ENCODE measurements at places on chromosomes 13 and 19. TPM values are rescaled to one million over a fixed set of nuclear protein-coding genes. Genes with fewer than 3 reads are reported as not detected.

Gene C1QTNF9
- total RNA-seq, result 0.09 TPM

Gene CCL25
- not detected for total RNA-seq

Gene TPTE2
- total RNA-seq, result not detected

Gene ZNF69
- 8.3 TPM for total RNA-seq

Gene MIPEP
- total RNA-seq, result 52.0 TPM

Gene ZNF284
- 1.4 TPM for total RNA-seq

Gene LHB
- not detected for total RNA-seq

Gene DCUN1D2
- total RNA-seq, result 0.78 TPM

Gene PDX1
- total RNA-seq, result not detected

DNA sequence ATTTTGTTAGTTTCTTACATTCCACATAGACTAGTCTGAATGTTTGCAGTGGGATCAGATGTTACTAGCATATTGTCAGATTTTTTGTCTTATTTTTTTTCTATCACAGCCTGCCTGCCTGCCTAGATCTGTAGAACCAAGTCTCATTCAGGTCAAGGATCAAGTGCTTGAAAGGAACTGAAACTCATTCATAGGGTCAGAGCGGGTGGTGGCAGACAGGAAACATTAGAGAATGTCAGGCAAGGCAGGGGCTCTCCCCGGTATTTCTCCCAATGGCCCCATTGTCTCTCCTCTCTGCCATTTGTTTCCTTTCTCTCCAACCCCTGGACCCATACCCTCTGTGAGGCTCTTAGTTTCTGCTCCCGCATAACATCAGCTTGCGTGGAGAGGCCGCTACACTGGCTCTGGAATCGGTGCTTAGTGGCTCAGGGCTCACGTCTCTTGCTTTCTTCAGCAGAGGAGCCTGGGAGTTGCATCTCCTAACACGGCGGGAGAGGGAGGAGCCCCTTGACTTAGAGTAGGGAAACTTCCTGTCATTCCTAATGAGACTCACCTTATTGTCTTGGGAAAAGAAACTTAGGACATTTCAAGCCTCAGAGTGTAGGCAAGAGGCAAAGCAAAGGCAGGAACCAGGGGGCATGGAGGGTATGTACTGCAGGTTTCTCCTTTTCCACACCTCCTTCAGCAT lies 35.6 kb upstream of the SPATA13 start:
- no peak for DNase-seq

GRCh38 chr19:397321-397720 lies 11.6 kb downstream of the C2CD4C start:
- DNase-seq, result no peak

GRCh38 chr13:110018009-110018408 lies 231.6 kb upstream of the IRS2 start:
- DNase-seq, result no peak

DNA sequence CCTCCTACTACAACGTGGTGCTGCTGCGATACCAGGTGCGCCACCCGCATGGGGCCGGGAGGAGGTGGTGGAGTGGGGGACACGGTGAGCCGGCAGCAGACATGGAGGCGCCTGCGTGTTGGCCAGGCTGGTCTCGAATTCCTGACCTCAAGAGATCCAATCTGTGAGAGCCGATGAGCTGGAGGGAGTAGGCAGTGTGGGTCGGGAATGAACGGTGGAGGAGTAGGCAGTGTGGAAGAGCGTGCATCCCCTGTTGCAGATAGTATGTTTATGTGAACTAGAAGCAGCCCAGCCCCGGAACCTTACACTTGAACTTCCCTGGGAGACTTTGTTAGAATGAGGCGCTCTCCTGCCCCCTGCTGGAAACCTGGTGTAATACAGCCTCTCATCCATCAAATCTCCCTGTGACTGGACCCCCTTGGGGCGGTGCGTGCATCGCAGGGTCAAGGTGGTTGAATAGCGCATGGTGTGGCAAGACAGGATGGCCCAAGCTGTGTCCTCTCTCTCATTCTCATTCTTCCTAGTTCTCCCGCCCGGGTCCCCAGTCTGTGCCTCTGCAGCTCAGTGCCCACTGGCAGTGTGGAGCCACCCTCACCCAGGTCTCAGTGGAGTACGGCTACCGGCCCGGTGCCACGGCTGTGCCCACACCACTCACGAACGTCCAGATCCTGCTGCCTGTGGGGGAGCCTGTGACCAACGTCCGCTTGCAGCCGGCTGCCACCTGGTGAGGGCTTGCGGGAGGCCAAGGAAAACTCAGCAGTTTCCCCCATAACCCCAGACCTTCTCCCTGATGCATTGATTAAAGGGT lies 10.5 kb upstream of the B3GNT3 start:
- DNase-seq, result peak; percentile 50

- DNase-seq, result no peak
Observed at GRCh38 chr19:55196803-55197202, 12.5 kb downstream of the PTPRH start.

GRCh38 chr19:49869009-49869483 lies 1.7 kb upstream of the PNKP start:
- no peak for DNase-seq

DNA sequence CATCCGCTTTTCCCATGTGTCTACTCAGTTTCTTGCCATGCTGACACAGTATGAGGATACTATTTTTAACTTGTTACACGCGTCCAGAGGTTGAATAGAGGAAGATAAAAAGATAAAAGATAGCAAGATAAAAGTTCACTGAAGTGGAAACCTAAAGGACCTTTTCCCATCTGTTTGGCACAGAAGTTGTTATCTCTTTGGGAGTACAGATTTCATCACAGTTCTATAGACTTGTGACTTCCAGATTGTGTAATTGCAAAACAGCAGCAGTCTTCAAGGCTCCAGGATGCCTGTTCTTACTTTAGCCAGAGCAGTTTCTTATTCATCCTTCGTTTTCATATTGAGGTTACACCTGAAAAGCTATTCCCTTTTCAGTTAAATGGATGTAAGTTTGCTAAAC lies 369.2 kb downstream of the GPC5 start:
- no peak for DNase-seq

DNA sequence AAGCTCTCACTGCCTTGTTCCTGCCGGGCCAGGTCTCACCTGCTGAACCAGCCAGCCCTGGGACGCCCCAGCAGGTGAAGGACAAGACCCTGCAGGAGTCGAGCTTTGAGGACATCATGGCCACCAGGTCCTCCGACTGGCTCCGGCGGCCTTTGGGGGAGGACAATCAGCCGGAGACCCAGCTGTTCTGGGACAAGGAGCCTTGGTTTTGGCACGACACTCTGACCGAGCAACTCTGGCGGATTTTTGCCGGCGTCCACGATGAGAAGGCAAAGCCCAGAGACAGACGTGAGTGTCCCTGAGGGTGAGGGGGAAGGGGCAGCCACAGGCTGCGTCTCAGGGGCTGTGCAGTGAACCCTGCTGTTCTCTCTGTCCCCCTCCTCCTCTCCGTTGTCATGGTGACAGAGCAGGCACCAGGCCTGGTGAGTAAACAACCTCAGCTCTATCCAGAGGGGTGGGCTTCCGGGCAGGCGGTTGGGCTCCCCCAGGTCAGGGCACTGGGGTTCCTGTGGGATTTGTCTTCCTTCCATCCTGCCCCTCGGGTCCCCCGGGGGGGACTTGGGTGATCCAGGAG lies 9.7 kb downstream of the TLE6 start:
- no peak for DNase-seq

DNA sequence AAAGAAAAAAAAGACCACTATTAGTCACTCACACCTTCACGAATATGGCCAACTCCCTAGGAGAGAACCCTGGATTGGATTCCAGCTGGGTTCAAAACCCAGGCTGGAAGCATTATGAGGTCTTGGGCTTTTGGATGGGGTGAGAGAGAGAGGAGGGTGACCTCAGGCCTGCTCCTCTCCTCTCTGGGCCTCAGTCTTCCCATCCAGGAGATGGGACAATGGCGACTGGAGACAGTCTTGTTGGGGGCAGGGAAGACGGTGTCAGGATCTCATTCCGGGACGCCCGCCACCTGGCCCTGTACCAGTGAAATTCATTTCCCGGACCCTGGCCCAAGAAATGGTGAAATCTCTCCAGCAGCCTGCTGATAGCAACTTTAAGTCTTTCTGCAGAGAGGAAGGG lies 26.3 kb downstream of the TINCR start:
- no peak for DNase-seq

- DNase-seq, result no peak
Observed at GRCh38 chr13:50215399-50215798, 200.2 kb downstream of the KCNRG start.

GRCh38 chr13:40471911-40472310 lies 194.5 kb downstream of the FOXO1 start:
- DNase-seq, result no peak

DNA sequence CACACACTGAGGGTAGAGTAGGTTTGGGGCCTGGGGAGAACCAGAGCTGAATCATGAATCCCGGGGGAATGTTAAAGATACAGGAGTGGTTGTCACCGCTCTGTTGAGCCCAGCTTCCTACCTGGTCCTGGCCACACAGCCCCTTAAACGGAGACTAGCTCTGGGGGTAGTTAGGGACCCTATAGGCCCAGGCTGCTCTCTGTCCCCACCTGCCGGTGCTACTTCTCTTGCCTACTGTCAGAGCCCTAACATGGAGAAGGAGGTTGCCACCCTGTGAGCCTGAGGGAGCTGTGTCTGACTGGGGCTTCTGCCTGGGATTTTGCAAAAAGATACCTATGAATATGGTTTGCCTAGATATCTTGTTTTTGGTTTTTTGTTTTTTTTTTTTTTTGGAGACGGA lies 36.6 kb upstream of the ZNF429 start:
- DNase-seq, result no peak

- no peak for DNase-seq
Observed at GRCh38 chr13:93736081-93736480, 509.5 kb downstream of the GPC6 start.

DNA sequence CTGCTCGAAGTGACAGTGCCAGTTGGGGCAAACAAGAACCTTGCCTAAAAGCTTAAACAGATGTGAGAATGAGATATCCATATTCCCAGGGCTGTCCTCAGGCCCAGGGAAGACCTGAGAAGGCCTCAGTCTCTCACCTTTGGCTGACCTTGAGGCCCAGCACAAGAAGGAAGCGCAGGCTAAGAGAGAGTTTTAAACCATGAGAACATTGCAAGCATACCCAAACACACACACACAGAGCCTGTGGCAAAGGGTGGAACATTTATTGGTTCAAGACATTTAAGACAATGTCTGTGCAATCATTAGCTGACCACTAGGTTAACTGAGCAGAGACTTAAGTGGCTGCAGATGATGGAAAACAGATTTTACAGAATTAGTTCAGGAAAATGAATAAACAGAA lies 248.2 kb downstream of the NBEA start:
- DNase-seq, result no peak

- DNase-seq, result peak; percentile 69
Observed at GRCh38 chr13:29743201-29743786, 107.1 kb downstream of the UBL3 start.

- DNase-seq, result peak; percentile 78
Observed at GRCh38 chr19:1269478-1270212, 513 bp downstream of the CIRBP start.

GRCh38 chr19:57099199-57099661 lies 20.6 kb upstream of the USP29 start:
- no peak for DNase-seq

- no peak for DNase-seq
Observed at GRCh38 chr13:71663431-71663830, 203.6 kb downstream of the DACH1 start.

DNA sequence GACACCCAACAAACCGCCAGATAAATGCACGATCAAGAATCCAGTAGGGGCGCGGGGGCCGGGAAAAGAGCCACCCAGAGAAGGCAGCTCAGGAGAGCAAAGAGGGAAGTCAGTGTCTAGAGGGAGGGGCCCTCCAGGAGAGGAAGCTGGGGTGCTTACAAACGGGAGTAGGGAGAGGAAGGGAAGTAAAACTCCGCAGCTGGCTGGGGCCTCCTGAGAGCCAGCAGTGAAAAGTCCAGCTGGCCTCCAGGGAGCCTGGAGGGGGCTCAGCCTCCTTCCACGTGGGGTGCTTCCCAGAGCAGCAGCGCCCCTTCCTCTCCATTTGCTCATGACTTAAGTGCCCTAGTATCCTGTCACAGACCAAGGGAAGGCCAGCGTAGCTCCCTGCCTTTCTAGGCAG lies 51.8 kb downstream of the TMED1 start:
- DNase-seq, result no peak

- no peak for DNase-seq
Observed at GRCh38 chr13:23651887-23652286, 81.7 kb downstream of the TNFRSF19 start.

GRCh38 chr19:2246801-2247361 lies 2.2 kb upstream of the AMH start:
- no peak for DNase-seq

DNA sequence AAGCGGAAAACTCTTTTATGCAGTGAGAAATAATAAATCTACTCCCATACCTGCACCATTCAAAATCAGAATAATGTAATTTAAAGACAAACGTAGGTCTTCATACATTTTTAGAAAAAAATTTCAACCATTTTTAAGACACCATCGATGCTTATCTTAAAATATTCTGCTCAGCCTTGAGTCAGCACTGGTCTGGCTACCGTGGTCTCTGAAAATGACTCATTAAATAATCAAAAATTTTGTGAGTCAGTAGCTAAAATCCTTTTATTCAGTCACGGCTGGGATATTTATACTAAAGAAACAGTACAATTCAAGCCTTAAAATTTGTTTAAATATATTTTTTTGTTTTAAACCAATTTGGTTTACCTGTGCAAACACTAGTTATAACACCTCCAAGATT lies 2862.8 kb upstream of the PCDH20 start:
- no peak for DNase-seq

DNA sequence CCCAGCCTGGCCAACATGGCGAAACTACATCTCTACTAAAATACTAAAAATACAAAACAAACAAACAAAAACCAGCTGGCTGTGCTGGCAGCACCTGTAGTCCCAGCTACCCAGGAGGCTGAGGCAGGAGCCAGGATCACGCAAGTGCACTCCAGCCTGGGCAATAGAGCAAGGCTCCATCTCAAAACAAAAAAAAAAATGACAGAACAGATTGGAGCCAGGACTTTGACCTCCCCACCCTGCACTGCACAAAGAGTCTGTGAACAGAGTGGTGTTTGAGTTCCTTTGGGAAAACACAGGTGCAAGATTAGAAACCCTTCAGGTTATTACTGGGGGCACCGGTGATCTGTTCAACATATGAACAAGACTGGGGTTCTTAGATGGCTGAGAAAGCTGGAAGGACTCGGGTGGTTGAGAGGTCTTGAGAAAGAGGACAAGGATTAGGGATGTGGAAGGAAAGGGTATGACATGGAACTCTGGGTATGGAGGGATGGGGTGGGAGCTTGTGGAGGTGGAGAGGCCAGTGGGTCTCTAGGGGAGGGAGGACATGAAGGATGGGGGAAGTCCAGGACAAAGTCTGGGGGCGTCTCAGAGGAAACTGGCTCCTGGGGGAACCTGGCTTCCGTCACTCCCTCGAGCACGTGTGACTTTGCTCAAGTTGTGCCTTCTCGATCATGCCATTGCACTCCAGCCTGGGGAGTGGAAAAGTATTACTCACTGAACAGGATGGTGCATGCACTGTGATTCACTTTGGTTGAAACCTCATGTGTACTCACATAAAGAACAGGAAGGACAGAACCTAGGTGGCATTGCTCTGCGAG lies 25.9 kb downstream of the RCN3 start:
- DNase-seq, result no peak

Measured in Caki2 (cell line).